ENCODE measurements at places on chromosomes 13 and 19. TPM values are rescaled to one million over a fixed set of nuclear protein-coding genes. Genes with fewer than 3 reads are reported as not detected.

DNA sequence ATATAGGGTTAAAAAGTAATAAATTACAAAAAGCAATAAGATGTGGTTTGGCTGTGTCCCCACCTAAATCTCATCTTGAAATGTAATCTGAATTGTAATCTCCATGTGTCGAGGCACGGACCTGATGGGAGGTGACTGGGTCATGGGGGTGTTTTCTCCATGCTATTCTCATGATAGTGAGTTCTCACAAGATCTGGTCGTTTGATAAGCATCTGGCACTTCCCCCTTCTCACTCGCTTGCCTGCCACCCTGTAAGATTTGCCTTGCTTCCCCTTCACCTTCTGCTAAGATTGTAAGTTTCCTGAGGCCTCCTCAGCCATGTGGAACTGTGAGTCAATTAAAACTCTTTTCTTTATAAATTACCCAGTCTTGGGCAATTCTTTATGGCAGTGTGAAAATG lies 577.4 kb downstream of the TBC1D4 start:
- H3K27ac ChIP-seq, result no peak overlapping the region
- no peaks in the 10 kb centered on the region for H3K27me3 ChIP-seq
- no peaks in the 10 kb centered on the region for H3K4me1 ChIP-seq
- no peak overlapping the region for H3K4me3 ChIP-seq
- H3K36me3 ChIP-seq, result no peaks in the 10 kb centered on the region
- no peak for DNase-seq

- DNase-seq, result peak; percentile 87
- H3K4me1 ChIP-seq, result no peaks in the 10 kb centered on the region
- H3K36me3 ChIP-seq, result peaks cover 36% of the 10 kb centered on the region
- no peak within 1 kb of the TSS for H3K4me3 ChIP-seq
These were observed at the start of gene ZNF793 for GRCh38 chr19:37506387-37507166. TSS of gene ZNF793 (plus strand) at chr19:37506939. CDS start at chr19:37523440, 16,501 bp downstream.

DNA sequence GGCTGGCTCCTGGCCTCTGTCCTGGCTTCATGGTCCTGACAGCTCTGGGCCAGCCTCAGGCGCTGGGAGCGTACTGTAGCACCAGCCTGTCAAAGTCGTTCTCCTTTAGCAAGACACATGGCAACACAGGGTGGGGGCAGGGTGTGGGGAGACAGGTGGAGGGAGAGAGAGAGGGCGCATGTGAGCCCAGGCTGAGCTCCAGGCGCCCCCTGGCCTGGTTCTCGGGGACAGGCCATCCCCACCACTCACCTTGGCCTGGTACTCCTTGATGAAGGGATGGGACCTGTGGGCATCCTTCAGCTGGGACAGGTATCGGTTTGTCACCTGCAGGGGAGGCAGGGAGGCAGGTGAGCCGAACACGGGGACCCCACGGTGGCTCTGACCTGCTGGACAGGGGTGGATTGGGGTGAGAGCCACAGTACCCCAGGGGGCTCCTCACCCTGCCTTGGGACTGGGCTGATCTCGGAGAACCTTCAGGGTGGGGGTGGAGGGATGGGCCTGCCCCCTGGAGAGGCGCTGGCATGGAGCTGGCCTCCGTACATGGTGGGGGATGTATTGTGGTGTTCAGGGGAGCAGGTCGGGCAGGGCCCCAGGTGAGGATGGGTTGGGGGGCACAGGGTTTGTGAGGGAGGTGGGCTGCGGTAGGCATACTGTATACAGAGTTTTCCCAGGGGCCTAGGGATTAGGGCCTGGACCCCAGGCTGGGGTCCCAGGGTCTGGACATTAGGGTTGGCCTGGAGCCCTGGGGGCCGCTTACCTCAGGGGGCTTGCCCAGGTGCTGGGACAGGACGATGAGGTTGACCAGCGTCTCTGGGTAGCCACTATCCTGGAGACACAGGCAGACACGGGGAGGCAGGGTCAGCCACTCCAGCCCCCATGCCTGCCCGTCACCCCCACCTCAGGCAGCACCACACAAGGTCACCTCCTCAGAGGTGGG lies 3.9 kb upstream of the CERS1 start:
- no peak overlapping the region for H3K4me3 ChIP-seq
- H3K36me3 ChIP-seq, result peaks cover 5% of the 10 kb centered on the region
- no peak overlapping the region for H3K27ac ChIP-seq
- H3K27me3 ChIP-seq, result peaks cover 19% of the 10 kb centered on the region

GRCh38 chr19:572743-573518 lies 535 bp downstream of the BSG start:
- H3K4me1 ChIP-seq, result peaks cover 39% of the 10 kb centered on the region
- peaks cover 3% of the 10 kb centered on the region for H3K36me3 ChIP-seq
- H3K27me3 ChIP-seq, result no peaks in the 10 kb centered on the region
- DNase-seq, result peak; percentile 57
- peak overlapping the region; percentile 81 for H3K4me3 ChIP-seq

The COG6 gene
- total RNA-seq, result 28.6 TPM
